ENCODE measurements at places on chromosomes 2 and 18. TPM values are rescaled to one million over a fixed set of nuclear protein-coding genes. Genes with fewer than 3 reads are reported as not detected.

Gene DSG1
- total RNA-seq, result not detected

Gene SLC25A12
- 9.3 TPM for total RNA-seq

Gene OST4
- 419 TPM for total RNA-seq

Gene UGT1A8
- not detected for total RNA-seq

Gene CRYBA2
- total RNA-seq, result not detected
